Lung (tissue), 17 donors: ENCODE measurements at places on chromosomes 3 and 15. TPM values are rescaled to one million over a fixed set of nuclear protein-coding genes. Genes with fewer than 3 reads are reported as not detected.

GRCh38 chr15:42707068-42707467, 29.9 kb downstream of the CDAN1 start:
- no peak for DNase-seq

- no peak for DNase-seq
Observed at GRCh38 chr15:62603742-62604141, 438.7 kb upstream of the C2CD4B start.

- no peak for DNase-seq
Observed at GRCh38 chr3:149933008-149933407, 37.7 kb downstream of the PFN2 start.

- DNase-seq = no peak
Observed at GRCh38 chr3:17967111-17967510, 224.7 kb upstream of the TBC1D5 start.

DNA sequence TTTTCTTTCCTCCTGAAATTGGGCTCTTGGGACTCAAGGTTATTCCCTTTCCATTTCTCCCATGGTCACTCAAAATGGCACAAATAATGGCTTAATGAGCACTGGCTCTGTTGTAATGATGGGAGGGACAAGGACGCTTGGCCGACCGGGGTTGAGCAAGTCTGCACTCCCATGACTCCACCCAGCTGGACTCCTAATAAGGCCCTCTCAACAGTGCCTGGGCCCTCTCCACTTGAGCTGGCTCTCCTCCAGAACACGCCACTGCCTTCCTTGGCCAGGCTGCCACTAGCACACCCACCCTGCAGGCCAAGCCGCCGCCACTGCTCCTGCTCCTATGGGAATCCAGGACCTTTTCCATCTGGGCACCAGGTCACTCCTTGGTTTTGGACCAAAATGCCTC, 42.3 kb downstream of the ADCY5 start:
- peak; percentile 67 for DNase-seq

GRCh38 chr3:50297896-50298725, 1.1 kb downstream of the HYAL3 start:
- DNase-seq = no peak

- no peak for DNase-seq
Observed at GRCh38 chr15:29651476-29652233, 170.6 kb downstream of the TJP1 start.

DNA sequence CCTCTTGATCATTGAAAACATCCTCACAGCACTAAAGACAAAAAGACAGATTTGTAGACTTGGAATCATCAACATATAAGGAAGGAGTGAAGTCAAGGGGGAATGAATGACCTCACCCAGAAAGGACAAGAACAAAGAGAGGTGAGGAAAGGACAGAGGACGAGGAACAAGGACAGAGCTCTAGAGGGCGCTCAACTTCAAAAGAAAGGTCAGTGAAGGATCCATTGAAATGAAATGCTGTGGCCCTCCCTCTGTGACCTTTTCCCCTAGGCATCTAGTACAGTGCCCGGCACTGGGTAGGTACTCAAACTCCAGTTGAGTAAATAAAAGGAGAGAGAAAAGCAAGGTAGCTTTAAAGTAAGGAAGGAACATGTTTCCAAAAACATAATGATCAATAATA, 2.6 kb downstream of the ATP8B4 start:
- no peak for DNase-seq

DNA sequence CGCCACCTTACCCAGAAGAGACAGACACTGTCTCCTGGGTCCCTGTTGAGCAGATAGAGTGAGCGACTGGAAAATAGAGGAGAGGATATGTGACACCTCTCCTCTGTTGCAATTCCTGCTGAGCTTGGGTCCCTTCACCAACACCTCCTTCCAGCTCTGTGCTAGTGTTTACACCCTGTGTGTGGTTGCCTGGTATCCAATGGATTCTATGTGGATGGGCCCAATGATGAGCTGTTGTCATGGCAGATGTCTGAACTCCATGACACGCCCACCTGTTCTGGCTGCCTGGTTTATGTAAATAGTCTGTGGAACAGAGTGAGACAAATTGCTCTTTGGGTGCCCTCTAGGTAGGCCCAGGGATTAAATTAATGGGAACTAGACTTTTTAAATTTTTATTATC, 23.7 kb downstream of the RBM5 start:
- DNase-seq = peak; percentile 19

DNA sequence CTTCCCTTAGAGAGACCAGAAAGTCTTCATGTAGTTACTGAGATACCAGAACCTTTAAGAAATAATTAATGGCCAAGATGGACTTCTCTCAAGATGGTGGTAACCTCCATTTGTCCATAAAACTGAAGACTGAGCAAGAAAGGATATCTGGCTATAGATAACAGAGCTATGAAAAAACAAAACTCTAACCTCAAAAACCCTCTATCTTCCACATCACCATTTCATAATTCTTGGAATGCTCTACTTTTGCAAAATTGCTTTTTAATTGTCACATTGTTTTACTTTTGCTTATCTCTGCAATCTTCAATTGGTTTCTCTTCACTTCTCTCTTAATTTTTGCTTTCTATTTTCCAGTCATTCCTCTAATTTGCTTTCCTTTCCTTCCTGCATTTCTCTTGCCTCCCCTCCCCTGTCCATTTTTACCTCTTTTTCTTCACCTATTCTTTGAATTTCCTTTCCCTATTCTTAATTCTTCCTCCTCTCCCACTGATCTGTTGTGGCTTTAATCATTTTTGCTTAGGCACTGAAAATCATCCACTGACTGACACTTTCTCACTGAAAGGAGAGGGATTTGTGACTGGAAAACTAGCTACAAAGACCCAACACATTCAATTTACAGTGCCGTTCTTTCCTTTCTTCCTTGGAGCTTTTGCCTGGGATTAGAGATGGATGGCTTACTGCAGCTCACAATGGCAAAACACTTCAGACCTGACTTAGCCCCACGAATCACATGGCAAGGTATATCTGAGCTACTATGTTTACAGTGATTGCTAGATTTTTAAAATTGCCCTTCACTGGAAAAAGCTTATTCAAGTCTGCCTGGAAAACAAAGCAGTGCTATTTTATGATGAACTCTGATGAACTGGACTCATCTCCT, 242.8 kb downstream of the CHST2 start:
- DNase-seq = no peak

DNA sequence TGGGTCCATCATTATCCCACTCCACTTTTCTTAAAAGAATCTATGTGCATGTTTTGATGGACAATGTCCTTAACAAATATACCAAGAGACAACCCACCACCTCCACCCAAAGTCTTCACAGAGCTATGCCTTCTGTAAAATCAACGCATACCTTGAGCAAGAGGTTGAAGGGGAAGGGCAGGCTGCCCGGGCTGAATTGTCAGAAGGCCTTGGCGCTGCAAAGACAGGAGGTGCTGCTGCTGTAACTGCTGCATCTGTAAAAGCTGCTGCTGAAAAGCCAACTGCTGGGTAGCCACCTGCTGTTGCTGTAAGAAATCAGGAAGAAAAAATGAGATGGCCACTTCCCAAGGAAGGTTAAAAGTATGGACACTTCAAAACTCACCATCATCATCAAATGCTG, 536.7 kb downstream of the FOXP1 start:
- no peak for DNase-seq

DNA sequence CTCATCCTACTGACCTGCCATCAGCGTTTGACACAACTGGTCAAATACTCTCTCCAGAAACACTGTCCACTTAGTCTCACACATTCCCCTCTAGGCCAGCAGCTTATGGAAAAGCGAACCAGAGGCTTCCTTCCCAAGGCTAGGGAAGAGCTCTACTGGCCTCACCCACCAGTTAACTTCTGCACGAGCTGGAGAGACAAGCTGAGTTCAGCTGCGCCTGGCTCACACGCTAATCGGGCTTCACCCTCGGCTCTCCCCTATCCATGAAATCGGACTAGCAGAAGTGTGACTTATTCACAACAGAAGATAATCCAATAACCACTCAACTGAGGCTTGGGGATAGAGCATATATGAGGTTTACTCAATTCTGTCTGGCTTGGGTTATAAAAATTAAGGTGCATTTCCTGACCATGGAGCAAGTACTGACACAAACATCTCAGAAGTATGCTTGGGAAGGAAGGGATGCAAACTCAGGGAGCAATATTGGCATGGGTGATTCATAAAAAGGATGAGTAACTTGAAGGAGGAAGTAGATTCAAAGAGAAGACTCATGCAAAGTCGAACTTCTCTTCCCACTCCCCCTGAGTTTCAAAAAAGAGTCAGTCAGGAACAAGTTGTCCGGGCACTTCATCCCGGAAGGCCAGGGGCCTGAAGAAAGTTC, 73.1 kb downstream of the XXYLT1 start:
- DNase-seq = no peak

DNA sequence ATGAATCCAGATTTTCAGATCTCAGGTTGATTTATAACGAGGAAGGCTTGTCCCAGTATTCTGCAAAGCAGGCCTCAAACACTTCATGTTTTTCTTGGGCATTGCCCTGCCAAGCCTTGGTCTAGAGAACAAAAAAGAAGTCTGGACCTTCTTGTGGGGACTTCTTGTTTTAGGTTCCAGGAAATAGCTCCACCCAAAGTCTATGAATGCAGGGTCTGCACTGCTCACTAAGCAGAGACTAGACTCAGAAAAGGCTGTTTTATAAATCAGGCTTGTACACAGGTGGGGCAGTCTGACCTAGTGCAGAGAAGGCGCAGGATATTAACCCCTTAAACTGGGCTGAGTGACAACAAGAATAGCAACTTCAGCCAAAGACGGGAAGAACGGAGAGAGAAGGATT, 44.3 kb downstream of the GLB1 start:
- DNase-seq = no peak

DNA sequence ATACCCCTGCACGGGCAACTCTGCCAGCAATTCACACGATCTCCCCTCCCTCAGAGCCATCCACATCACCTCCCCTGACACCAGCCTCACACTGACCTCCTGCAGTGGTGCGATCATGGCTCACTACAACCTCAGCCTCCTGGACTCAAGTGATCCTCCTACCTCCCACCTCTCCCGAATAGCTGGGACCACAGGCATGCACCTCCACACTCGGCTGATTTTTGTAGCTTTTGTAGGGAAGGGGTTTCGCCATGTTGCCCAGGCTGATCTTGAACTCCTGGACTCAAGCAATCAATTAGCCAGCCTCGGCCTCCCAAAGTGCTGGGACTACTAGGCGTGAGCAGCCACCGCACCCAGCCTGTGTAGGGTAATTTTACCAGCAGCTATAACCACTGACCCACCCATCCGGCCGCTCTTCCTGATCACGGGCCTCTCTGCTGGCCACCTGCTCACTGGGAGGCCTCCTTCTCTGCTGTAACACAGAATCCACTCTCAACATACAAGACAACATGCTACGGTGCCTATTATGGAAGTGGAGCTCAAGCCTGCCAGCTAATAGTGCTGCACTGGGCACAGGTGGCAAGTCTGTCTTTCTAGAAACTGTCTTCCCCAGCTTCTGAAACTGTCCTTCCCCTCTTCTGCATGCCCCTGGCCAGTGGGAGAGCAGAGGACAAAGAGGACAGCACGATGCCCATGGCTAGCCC, 4.6 kb downstream of the GP9 start:
- no peak for DNase-seq

DNA sequence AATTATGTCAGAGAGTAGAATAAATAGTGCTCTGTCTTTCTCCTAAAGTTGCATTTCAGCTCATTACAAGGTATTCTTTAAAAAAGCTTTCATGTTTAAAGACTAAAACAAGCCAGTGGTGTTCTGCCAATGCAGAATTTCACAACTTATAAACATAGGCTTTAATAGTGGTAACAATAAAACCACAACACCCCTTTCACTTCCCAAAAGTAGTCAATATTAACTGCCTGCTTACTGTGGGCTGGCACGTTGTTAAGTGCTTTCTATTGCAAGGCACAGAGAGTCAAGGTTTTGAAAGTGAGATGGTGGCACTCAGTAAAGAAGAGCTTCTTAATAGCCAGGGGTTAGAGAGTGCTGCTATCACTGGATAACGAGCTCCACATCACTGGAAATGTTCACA, 8.4 kb upstream of the RTP1 start:
- DNase-seq = no peak

- DNase-seq = no peak
Observed at GRCh38 chr3:190642016-190642415, 128.1 kb downstream of the IL1RAP start.

DNA sequence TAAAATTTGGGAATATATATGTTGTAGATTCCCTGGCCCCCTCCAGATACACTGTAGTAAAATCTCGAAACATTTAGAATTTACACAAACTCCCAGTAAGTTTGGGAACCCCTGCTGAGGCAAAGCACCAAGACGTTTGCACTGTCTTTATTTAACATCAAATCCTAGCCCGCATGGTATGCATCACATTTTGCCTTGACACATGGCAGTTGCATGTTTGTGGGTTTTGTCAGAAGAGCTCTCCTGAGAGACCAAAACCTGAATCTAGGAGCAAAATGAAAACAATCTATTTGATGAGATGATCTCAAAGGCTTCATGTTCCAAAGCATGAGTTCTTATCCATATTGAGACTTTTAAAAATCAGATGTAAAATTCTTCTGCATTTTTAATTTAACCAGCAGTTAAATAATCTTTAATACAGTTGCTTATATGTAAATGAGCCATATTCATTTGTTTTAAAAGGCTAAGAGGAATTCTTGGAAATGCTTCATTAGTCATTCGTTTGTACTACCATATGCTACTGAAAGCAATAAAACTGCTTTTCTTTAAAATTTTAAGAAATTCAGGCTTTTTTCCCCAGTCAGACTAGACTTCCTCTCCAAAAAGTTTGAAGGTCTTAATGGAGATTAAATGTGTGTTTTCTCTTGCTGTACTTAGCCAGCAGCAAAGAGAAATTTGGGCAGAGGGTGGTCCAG, 105.2 kb upstream of the BOC start:
- DNase-seq = no peak

DNA sequence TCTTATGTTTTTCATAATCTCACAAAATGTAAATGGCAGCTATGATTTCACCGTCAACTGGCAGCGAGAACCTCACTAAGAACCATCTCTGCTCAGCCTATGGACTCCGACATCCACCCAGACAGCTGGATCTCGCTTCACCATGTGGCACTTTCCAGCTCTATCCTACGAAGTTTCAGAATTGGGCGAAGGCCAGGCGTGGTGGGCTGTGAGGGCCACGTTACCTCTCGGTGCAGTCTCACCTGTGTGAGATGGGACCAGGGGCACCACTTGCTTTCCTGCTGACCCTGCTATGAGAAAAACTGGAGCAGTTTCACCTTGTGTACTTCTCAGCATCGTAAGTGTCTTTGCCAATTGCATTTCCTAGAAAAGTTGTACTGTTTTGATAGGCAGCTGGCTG, 32.3 kb downstream of the CHDH start:
- DNase-seq = no peak

- no peak for DNase-seq
Observed at GRCh38 chr15:79296583-79296982, 14.1 kb downstream of the ANKRD34C start.

GRCh38 chr3:170486398-170486797, 67.7 kb downstream of the CLDN11 start:
- no peak for DNase-seq

GRCh38 chr15:78140292-78140691, 8.9 kb upstream of the IDH3A start:
- DNase-seq = no peak

DNA sequence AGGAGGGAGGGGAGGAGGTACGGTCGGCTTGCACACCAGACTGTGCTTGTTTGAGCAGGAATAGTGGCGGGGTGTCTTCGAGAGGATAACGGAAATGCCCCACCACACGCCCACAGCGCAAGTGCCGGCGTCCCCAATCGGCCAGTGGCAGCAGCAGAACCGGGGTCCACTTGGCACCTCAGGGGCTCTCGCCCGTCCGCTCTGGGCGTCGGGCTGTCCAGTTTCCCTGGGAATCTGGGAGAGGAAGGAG, 53.7 kb downstream of the CCDC54 start:
- no peak for DNase-seq

The NR2E3 gene
- 0.33 TPM for polyA plus RNA-seq

The ST3GAL6 gene
- polyA plus RNA-seq = 22.9 TPM

The GOLGA8G gene
- polyA plus RNA-seq = not detected

The ZNF662 gene
- 4.1 TPM for polyA plus RNA-seq

The DISP2 gene
- polyA plus RNA-seq = 2.5 TPM

The AMIGO3 gene
- 0.51 TPM for polyA plus RNA-seq

The SLC12A1 gene
- not detected for polyA plus RNA-seq
